Transverse colon (tissue), 4 donors: ENCODE measurements at places on chromosomes 1 and 21.

DNA sequence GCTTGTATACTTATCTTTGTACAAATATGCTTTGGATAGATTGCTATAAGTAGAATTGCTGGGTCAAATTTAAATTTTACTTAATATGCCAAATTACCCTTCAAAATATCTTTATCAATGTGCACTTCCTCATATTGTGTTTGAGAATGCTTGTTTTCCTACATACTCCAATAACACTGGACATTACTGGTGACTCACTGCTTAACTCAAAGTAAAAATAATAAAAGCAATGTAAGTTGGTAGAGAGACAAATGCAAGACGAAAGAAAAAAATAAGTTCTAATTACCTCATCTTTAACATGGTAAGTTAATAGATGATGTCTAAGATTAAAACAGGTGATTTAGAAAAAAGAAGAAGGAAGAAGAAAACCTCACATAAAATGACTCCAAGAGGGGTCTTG, 7.9 kb upstream of the SH3GLB1 start:
- DNase-seq: no peak
- H3K4me1 ChIP-seq: no peaks in the 10 kb centered on the region
- H3K27ac ChIP-seq: no peak overlapping the region
- no peaks in the 10 kb centered on the region for H3K27me3 ChIP-seq
- H3K36me3 ChIP-seq: no peaks in the 10 kb centered on the region

GRCh38 chr1:9589144-9589718, 520 bp downstream of the TMEM201 start:
- H3K27me3 ChIP-seq: no peaks in the 10 kb centered on the region
- H3K27ac ChIP-seq: peak overlapping the region; percentile 74
- peak; percentile 46 for DNase-seq
- peaks cover 22% of the 10 kb centered on the region for H3K4me1 ChIP-seq
- no peaks in the 10 kb centered on the region for H3K36me3 ChIP-seq

GRCh38 chr1:86064899-86065298, 91.7 kb downstream of the COL24A1 start:
- DNase-seq: no peak
- no peaks in the 10 kb centered on the region for H3K27me3 ChIP-seq
- H3K4me3 ChIP-seq: no peak overlapping the region
- no peaks in the 10 kb centered on the region for H3K36me3 ChIP-seq
- H3K27ac ChIP-seq: no peak overlapping the region

DNA sequence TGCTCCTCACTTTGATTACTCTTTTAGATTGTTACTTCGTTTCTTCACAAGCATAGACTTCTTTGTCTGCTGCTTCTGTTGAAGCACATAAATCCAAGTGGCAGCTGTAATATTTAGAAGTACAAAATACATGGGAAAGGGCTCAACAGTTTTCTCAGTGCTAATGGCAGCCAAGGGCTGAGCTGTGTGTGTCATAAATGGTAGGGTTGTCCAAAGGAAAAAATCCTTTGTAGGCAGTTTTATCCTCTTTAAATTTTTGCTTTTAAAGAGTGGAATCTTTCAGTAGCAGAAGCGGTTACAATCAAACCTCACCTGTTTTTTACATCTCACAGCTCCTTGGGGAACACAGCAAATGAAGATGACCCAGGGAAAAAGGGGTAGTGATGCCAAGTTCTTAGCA, 650.8 kb downstream of the PLPP3 start:
- no peaks in the 10 kb centered on the region for H3K27me3 ChIP-seq
- H3K36me3 ChIP-seq: no peaks in the 10 kb centered on the region
- DNase-seq: no peak

DNA sequence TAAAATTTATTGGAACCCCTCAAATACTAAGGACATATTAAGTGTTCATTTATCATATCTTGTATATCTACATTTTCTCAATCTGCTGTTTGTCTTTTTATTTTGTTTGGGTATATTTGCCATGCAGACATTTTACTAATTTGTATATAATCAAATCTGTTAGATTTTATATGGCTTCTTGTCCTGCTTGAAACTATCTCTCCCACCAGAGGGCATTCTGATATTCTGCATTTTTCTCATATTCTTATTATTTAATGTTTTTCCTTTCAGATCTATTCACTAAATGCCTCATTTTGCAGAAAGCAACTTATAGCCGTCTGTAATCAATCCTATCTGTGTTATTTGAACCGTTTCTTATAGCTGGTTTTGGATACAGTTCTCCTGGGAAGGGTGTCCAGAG, 745.5 kb downstream of the LRRIQ3 start:
- H3K4me1 ChIP-seq: no peaks in the 10 kb centered on the region
- H3K36me3 ChIP-seq: no peaks in the 10 kb centered on the region
- no peak for DNase-seq
- H3K4me3 ChIP-seq: no peak overlapping the region

DNA sequence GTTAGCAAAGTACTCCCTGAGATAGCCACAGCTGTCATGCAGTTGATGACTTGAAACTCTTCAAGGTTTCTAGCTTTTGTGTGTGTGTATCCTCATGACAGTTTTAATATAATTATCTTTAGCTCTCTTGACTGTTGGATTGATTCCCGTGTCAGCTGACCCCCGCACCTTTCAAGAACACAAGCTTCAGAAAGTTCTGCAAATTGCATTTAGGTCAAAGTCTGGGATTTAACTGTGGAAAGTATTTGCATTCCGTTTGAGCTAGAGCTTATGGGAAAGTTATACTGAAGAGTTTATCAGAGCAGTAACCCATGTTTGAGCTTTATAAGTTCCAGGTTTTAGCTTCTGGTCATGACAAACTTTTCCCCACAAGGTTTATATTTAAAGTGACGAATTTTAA, 380.1 kb upstream of the CHRM3 start:
- no peaks in the 10 kb centered on the region for H3K27me3 ChIP-seq
- H3K4me1 ChIP-seq: no peaks in the 10 kb centered on the region
- H3K4me3 ChIP-seq: no peak overlapping the region
- H3K36me3 ChIP-seq: no peaks in the 10 kb centered on the region
- DNase-seq: no peak

DNA sequence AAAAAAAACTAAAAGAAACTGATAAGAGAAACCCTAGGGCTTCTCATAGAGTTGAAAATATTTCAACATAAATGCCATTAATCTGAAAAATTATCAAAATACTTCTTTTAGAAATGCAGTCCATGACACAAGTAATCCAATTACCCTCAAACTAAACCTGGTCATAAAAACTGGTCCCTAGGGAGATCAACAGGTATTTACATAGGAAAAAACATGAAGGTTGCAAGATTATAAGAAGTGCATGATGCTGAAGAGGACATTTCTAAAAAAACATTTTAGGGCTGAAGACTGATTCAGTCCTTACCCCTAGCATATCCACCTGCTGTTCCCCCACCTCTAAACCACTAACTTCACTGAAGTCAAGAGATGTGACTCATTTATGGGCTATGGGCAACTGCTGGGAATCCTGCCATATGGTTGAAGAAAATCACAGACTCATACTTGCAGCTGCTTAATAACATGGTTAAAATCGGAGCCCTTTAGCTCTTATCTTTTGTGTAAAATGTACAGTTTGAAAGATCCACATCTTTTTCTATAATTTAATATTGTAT, 131.0 kb upstream of the RUNX1 start:
- H3K27me3 ChIP-seq: no peaks in the 10 kb centered on the region
- H3K36me3 ChIP-seq: no peaks in the 10 kb centered on the region
- H3K4me1 ChIP-seq: no peaks in the 10 kb centered on the region
- no peak overlapping the region for H3K27ac ChIP-seq

- H3K4me1 ChIP-seq: peaks cover 59% of the 10 kb centered on the region
- no peaks in the 10 kb centered on the region for H3K27me3 ChIP-seq
- H3K36me3 ChIP-seq: no peaks in the 10 kb centered on the region
- no peak overlapping the region for H3K4me3 ChIP-seq
These were observed 1.9 kb upstream of the PIGV start for GRCh38 chr1:26785611-26786436.

GRCh38 chr1:14511796-14512585, 86.5 kb upstream of the KAZN start:
- no peak overlapping the region for H3K27ac ChIP-seq
- DNase-seq: no peak
- H3K4me1 ChIP-seq: no peaks in the 10 kb centered on the region
- H3K27me3 ChIP-seq: no peaks in the 10 kb centered on the region

DNA sequence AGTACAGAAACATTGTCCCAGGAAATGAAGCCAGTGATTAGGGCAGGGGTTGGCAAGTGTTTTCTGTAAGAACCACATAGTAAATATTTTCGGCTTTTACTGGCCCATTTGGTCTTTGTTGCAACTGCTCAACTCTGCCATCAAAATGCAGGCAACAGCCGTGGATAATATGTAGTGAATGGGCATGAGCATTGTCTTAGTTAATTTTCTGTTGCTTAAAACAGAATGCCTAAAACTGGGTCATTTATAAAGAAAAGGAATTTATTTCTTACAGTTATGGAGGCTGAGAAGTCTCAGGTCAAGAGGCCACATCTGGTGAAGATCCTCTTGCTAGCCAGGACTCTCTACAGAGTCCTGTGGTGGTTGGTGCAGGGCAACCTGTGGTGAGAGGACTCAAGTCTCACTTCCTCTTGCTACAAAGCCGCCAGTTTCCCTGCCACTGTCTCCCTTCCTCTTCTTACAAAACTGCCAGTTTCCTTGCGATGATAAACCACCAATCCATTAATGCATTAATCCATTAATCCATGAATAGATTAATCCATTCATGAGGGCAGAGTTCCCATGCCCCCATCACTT, 166.4 kb downstream of the PSMG1 start:
- H3K27me3 ChIP-seq: no peaks in the 10 kb centered on the region
- peaks cover 13% of the 10 kb centered on the region for H3K4me1 ChIP-seq
- peak; percentile 35 for DNase-seq
- no peak overlapping the region for H3K27ac ChIP-seq
- H3K36me3 ChIP-seq: no peaks in the 10 kb centered on the region

- DNase-seq: no peak
- H3K4me3 ChIP-seq: no peak overlapping the region
- no peaks in the 10 kb centered on the region for H3K36me3 ChIP-seq
- no peaks in the 10 kb centered on the region for H3K4me1 ChIP-seq
- no peaks in the 10 kb centered on the region for H3K27me3 ChIP-seq
These were observed 286.5 kb downstream of the NFIA start for GRCh38 chr1:61368876-61369275.

GRCh38 chr1:1048765-1049164, 25.3 kb downstream of the RNF223 start:
- H3K36me3 ChIP-seq: no peaks in the 10 kb centered on the region
- peaks cover 8% of the 10 kb centered on the region for H3K4me1 ChIP-seq
- H3K4me3 ChIP-seq: no peak overlapping the region
- no peak for DNase-seq

DNA sequence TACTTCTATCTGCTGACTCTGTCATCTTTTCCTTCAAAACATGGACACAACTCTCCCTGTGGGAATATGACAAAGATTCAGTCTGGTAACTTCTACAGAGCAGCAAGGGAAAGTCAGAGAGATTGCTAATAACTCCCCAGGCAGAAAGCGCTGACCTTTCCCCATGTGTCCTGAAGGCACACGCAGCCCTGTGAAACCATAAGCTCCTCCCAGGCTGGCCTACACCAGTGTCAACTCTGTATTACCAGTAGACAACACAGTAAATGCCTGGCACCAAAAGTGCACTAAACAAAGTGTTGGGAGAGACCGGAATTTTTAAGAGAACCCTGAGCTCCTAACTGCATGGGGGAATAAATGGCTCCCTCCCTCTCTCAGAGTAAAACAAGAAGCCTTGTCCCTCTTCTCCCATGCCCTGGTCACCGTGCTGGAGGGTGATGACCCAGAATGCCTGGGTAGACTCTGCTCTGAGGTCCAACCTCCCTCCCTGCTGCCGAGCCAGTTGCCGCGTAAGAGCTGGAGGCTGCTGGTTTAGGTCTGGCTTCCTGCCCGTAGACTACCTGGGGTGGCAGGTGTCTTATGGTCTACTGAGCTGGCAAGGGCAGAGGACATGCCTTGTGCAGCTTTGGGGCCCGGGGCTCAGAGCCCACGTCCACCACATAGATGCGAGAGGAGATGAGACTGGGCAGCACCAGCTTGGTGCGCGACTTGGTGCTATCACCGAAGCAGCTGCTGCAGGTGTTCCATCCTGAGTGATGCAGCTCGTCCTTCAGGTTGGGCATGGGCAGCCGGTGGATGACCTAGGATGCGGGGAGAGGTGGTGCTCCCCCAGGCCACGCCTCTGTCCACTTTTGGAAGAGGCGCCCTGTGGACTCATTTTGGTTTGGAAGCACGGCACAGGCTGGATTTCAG, 3.9 kb downstream of the SELENBP1 start:
- H3K4me1 ChIP-seq: peaks cover 59% of the 10 kb centered on the region
- DNase-seq: peak; percentile 49
- no peaks in the 10 kb centered on the region for H3K27me3 ChIP-seq
- peak overlapping the region; percentile 85 for H3K27ac ChIP-seq
- H3K36me3 ChIP-seq: no peaks in the 10 kb centered on the region
- H3K4me3 ChIP-seq: no peak overlapping the region

DNA sequence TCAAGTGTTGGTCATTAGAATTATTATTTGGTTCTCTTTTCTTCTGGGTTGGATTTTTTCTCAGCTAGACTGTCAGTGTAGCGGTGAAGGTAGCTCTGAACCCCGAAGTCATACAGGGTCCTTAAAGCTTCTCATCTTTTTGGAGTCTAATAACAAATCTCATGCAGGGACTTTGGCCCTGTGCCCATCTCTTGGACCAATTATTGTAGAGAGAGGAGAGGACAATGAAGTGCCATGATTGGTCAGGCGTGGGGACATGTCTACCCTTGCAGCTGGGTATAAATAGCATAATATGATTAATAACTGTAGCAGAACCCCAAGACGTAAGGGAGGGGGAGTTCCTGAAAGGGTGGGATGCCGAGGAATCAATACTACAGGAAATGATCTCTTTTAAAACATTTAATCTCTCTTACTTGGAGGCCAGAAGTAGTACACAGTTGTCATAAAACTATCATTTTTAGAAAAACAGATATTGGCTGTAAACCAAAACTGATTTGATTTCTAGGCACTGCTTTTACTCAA, 8.8 kb downstream of the MAGI3 start:
- H3K4me1 ChIP-seq: peaks cover 26% of the 10 kb centered on the region
- H3K27ac ChIP-seq: no peak overlapping the region
- H3K27me3 ChIP-seq: no peaks in the 10 kb centered on the region
- DNase-seq: no peak

- no peak for DNase-seq
- H3K4me3 ChIP-seq: no peak overlapping the region
- H3K4me1 ChIP-seq: peaks cover 5% of the 10 kb centered on the region
- H3K27me3 ChIP-seq: no peaks in the 10 kb centered on the region
These were observed 7.3 kb upstream of the FAM78B start for GRCh38 chr1:166174108-166174507.

GRCh38 chr1:7395251-7395650, 375.8 kb upstream of the VAMP3 start:
- H3K36me3 ChIP-seq: no peaks in the 10 kb centered on the region
- no peaks in the 10 kb centered on the region for H3K27me3 ChIP-seq
- no peak for DNase-seq

DNA sequence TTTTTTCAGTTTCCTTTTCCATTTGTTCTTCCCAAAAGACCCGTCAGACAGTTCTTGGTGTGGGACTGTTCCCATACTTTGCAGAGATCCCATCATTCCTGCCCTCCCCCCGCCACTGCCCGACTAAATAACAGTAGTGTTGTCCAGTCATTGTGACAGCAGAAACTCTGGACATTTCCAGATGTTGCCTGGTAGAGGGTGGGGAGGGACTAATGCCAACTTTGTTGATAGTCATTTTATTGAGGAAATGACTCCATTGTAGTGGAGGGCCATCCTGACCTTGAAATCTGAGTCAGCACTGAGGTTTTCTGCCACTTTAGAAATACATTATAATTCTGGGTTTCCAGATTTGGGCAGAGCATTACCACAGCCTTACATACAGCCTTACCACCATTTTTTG, 85.4 kb downstream of the CEP350 start:
- H3K36me3 ChIP-seq: no peaks in the 10 kb centered on the region
- H3K27me3 ChIP-seq: no peaks in the 10 kb centered on the region
- H3K4me1 ChIP-seq: no peaks in the 10 kb centered on the region

GRCh38 chr1:147892731-147893214, 9.8 kb upstream of the GJA8 start:
- peaks cover 4% of the 10 kb centered on the region for H3K27me3 ChIP-seq
- no peak overlapping the region for H3K27ac ChIP-seq
- no peak overlapping the region for H3K4me3 ChIP-seq
- no peak for DNase-seq
